ENCODE measurements at places on chromosomes 7 and 10.

- DNase-seq = no peak
Measured at GRCh38 chr10:23399701-23400144, 39.2 kb upstream of the OTUD1 start.

GRCh38 chr7:7183838-7184463 lies 1.6 kb downstream of the C1GALT1 start:
- DNase-seq = no peak

DNA sequence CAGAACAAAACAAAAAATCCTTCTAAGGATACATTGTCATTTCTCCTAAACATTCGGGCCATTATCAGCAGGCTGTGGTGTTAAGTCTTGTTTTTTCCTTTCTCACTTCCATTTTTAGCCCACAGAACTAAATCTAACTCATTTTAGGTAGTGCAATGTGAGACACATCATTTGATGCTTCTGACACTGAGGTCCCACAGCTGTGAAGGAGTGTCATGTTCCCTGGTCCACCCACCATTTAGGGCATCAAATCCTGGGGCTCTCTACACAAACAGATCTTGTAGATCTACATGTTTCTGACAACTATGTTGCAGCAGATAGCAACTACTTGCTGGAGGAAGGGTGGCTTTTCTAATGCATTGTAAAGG lies 232.5 kb upstream of the IGFBP3 start:
- DNase-seq = no peak

GRCh38 chr10:70528741-70529362 lies 50.3 kb downstream of the PALD1 start:
- DNase-seq = no peak

DNA sequence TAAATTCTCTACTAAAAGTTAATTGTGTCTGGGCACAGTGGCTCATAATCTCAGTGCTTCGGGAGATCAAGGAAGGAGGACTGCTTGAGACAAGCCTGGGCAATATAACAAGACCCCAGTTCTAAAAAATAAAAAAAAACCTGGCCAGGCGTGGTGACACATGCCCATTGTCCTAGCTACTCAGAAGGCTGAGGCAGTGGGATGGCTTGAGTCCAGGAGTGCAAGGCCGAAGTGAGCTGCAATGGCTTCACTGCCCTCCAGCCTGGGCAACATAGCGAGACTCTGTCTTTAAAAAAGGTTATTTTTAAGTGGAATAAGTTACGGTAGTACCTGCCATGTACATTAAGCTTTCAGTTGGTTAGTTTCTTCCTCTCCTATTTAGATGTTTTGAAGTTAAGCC lies 28.9 kb downstream of the CDK14 start:
- no peak for DNase-seq

DNA sequence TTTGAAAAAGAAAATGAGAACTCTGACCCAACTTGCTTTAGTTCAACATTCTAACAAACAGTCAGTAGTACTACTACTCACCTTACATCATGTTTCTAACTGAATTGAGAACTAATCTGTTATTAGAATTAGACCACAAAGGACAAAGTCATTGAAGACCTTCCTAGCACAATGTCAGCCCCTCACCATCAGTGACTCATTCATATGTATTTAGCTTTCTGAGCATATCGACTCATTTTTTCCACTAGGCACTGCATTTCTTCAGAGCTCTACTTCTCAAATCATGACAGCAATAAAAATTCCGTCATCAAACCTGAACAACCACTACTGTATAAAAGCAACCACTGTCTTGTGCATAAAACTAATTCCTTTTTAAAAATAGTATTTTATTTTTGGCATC lies 4.4 kb upstream of the LRRN3 start:
- DNase-seq = no peak

DNA sequence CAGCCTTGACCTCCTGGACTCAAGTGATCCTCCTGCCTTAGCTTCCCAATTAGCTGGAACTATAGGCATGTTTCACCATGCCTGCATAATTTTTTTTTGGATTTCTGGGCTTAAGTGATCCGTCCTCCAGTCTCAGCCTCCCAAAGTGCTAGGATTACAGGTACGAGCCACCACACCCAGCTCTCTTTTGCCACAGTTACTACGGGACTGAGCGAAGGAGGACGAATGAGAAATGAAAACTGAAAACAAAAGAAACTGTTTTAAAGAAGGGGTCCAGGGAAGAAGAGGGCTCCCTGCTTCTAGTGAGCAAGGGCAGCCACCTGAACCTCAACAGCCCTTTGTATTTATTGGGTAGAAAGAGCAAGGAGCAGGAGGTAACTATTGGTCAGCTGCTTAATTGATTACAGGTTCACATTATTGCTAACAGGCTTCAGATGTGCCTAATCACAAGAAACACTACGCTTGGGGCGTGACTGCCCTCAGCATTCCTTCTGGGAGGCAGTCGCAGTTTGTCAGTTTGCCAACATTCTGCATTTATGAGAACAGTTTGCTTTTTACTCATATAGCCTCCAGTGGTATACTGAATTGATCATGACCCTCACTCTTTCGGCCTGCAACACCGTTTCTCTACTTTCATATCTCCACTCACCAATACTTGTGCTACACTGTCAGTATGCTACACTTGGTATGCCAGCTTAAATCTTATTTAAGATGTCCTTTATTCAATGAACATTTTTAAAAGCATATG lies 676.8 kb downstream of the DNAJB9 start:
- no peak for DNase-seq

GRCh38 chr7:106110885-106111654 lies 1.0 kb downstream of the SYPL1 start:
- no peak for DNase-seq

- no peak for DNase-seq
Measured at GRCh38 chr10:113447278-113447677, 105.6 kb upstream of the HABP2 start.
